ENCODE measurements at places on chromosomes 7 and 10.
A peak's percentile ranks its signal among the peaks of the same experiment; 100 is the strongest.

- DNase-seq: peak; percentile 4
Observed at GRCh38 chr7:137360087-137360679, 16.6 kb upstream of the PTN start.

- DNase-seq: no peak
Observed at GRCh38 chr7:143013893-143014292, 13.0 kb downstream of the OR9A2 start.

DNA sequence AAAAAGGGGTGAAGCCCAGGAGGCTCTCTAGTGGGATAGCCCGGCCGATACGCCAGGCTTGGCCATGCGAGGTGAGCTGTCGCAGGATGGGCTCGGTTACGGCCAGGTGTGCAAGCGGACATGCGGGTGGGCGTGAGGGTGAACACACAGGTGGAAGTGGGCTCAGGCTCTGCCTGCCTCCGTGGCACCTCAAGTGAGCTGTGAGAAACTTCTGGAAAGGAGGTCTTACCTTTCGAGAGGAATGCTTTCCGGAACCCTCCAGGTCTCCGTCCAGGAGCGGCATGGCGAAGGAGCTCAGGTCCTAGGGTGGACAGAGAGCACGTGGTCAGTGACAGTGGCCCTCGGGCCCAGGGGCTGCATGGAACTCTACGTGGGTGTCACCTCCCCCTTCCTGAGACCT, 90.7 kb downstream of the PRKAG2 start:
- DNase-seq: no peak

GRCh38 chr10:124151466-124152095, 58.2 kb upstream of the CHST15 start:
- no peak for DNase-seq

GRCh38 chr7:123570390-123571182, 13.0 kb upstream of the NDUFA5 start:
- DNase-seq: no peak

DNA sequence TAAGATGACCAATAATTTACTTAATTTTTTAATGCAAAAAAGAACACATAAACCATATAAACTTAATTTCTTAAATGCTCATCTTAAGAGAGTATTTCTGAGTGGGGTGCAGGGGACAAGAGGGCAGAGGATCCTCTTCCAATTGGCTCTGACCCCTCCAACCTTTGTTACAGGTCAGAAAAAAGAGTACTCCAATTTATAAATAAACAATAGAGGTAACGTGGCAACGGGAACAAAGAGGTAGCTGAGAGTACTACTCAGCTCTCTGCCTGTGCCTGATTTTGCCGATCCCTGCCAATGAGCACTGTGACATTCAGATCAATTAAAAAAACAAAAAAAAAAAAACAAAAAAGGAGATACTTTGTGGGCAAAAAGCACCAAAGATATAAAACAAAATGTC, 307.9 kb downstream of the PARD3 start:
- no peak for DNase-seq

DNA sequence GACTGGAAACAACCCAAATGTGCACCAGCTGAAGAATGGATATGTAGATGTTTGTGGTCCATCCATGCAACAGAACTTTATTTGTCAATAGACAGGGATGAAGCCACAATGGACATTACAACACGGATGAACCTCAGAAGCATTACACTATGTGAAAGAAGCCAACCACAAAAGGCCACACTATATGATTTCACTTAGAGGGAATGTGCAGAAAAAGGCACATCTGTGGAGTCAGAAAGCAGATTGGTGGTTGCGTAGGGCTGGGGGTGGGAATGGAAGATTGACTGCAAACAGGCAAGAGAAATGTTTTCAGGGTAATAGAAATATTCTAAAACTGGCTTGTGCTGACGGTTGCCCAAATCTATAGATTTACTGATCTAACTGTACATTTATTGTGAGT, 34.3 kb upstream of the WASHC2A start:
- DNase-seq: no peak

DNA sequence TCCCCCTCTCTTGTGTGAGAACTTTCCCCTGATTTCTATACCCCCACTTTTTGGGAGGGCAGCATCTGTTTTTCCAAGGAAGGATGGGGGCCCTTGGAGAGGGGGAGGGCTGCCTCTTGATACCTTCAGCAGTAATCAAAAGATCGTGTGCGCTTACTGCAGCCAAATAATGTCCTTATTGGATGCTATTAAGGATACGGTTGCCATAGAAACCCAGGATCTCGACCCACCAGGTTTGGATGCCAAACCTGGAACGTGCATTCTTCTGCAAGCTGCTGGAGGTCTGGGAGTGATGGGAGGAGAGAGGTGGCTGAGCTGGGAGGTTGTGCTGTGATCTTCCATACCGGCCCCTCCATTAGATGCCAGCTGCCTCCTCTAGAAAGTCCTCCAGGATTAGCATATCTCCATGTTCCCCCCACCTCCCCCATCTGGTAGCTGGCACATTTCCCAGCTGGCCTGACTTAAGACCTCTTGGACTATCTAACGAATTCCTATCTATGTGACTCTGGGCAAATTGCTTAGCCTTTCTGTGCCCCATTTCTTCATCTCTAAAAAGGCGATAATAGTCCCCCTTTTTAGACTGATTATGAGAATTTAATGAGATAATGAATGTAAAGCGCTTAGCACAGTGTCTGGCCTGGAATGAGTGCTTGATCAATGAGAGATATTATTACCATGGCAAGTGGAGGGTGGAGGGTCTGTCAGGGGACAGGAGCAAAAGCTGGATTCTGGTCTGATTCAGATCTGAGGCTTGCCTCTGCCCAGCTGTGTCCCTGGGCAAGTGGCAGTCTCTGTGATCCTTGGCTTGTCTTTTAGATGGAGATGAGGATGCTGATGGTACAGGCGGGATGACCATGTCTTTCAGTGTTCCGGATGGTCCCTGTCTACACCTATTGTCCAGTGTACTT, 78.5 kb upstream of the PCBD1 start:
- DNase-seq: no peak

DNA sequence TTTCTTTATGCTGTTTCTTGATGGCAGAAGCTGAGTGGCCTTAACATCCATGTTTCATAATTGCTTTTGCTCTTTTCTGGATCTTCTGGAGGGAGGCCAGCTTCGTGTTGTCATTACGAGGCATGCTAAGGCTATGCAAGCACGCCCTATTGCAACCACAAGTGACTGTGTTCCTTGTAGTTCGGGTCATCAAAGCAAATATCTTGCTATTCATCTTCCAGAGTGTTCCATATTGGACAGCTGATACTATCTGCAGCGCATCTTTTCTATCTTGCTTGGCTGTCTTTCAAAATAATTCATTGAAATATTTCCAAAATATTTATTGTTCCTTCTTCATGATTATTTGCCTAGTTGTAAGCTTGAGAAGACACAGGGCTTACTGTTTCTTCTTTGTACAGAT, 5.0 kb downstream of the EPHB6 start:
- peak; percentile 17 for DNase-seq

DNA sequence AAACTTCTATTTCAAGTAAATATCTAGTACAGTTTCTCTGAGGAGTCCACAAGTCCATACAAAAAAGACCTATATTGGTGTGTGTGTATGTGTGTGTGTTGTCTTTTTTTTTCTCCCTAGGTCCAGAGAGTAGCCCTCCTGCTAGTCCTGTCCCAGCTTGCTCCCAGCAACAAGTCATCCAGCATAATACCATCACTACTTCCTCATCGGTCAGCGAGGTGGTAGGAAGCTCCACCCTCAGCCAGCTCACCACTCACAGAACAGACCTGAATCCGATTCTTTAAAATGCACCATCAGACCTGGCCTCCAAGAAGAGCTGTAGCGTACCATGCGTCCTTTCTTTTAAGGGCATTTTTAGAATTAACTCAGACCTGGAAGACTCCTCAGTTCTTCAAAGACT, 139.1 kb downstream of the TRIL start:
- no peak for DNase-seq

DNA sequence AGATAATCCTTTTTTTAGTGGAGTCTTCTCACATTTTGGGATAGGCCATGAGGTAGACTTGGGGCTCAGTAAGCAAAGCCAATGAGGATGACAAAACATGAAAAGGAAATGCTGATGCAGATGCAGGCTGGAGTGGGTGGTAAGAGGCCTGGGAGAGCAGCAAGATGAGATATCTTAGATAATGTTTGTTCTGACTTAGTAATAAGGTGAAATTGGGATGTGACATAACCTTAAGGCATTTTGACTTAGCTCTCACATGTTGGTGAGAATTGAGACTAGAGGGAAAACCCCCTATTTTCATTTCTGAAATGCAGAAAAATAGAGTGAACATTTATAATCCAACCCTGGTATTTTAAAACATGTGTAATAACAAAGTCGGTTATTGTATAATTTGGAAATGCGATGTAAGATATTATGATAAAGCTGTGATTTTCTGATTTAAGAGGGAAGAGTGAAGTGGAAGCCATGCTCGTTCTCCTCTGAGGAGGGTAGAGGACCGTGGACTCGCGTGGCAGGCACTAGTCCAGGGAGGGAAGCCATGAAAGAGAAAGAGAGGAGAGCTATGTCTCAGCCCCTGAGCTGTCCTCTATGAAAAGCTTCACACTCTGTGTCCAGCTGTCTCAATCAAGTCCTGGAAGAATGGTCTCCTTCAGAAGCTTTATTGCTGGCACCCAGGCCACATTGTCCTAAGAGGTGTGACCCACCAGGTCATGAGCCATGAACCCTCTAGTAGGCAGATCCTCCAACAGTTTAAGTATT, 57.3 kb downstream of the ST7 start:
- no peak for DNase-seq

DNA sequence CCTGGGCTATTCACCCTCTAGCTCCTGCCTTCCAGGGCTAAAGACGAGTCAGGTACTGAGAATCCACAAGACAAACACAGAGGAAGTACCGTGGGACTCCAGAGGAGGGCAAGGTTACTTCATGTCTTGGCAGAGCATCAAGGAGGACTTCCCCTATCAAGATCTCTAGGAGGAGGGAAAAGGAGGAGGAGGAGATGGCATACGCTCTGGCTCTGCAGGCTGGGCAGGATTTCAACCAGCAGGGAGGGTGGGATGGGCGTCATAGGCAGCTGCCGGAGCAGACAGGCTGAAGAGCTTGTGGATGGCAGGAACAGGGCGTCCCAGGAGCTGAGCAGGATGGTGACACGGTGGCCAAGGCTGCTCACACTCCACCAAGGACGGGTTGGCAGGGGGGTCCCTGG, 21.3 kb downstream of the MDH2 start:
- DNase-seq: peak; percentile 14

DNA sequence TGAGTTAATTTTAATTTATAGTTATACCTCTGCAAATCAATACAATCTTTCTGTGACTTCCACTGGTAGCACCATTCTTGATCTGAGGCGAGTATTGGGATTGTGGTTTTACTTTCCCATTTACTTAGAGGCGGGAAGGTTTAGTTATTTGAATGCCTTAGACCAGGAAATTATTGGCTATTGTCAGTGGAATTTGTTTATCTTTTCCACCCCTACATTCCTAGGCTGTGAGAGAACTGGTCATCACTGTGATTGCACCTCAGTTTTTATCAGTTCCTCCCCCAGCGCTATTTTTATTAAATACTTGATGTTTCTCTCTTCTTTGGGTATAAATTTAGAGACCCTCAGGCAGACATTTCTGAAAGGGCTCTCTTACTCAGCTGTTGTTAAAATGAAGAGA, 29.9 kb downstream of the CDK14 start:
- DNase-seq: no peak

DNA sequence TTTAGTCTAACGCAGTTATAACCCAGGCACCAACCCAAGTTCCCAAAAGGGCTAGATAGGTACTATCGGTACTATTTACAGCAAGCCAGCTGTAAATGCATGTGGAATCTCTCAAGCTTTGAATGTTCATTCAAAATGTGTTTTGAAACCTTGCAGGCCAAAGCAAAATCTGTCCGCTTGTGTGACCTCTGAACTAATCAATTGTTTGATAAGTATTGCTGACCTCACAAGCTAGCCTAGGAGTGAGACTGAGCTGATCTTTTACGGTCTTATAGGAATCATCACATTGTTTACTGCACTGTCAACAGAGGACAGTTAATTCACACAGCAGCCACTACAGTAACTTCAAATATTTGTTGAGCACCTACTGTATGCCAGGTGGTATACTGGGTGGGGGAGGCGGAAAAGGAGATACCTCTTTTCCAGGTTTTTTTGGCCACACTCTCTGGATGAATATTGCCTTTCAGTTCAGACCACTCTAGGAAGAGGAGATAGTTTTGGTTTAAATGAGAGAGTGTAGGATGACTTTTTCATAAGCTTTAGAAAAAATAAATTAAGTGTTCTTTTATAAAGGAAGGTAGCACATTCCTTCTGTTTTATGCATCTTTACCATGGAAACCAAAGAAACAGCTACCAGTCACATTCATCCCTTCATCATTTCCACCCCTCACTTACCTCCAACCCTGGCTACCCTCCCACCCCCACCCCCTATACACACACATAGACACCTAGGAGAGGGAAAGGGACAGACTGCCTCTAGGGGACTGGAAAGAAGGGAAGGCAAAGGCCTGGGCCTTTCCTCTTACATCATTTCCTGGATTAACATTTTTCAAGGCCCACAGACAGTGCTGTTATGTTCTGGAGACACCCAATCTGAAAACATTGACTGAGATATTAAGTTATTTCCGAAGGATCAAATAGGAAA, 2.4 kb downstream of the PAPSS2 start:
- no peak for DNase-seq

- DNase-seq: no peak
Observed at GRCh38 chr10:1708746-1709145, 28.6 kb downstream of the ADARB2 start.

DNA sequence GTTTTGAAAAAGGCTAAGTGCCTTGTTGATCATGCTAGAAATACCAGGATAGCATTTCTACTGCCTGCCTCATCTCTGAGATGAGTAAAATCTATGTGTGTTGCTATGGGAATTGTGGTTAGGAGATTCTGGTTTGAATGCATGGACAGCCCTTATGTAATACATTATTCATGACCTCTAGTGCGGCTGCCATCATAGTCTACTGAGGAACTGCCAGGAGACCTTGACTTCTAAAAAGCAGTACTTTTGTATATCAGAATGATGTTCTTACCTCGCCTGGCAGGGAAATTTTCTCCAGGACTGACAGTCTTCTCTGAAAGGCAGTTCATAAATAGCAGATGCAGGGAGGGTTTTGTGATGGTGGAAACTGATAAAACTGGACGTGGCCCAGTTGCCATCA, 248.5 kb downstream of the NSUN6 start:
- DNase-seq: no peak

DNA sequence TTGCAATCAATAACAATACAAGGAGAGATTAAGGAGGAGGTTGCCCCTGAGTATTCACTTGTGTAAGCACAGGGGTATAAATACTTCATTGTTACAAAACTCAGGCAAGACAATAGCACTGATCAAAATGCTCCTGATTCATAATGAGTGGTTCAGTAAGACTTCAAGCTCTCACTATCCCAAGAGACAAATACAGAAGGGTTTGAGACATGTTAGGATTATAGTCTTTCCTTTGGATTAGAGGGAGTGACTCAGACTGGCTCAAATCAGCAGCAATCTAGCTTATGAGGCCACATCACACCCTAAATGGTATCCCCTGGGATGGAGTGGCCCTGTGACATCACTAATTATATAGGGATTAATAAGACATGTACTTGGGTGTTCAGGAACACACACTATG, 167.2 kb upstream of the HGF start:
- no peak for DNase-seq

GRCh38 chr7:111846898-111847297, 284.6 kb upstream of the IMMP2L start:
- no peak for DNase-seq
